Aorta (tissue), 5 donors: ENCODE measurements at places on chromosomes 2 and 18.

- H3K36me3 ChIP-seq, result no peaks in the 10 kb centered on the region
- H3K4me1 ChIP-seq, result no peaks in the 10 kb centered on the region
- H3K4me3 ChIP-seq, result no peak overlapping the region
- no peaks in the 10 kb centered on the region for H3K27me3 ChIP-seq
- DNase-seq, result no peak
Observed at GRCh38 chr2:3005859-3006501, 371.6 kb downstream of the EIPR1 start.

DNA sequence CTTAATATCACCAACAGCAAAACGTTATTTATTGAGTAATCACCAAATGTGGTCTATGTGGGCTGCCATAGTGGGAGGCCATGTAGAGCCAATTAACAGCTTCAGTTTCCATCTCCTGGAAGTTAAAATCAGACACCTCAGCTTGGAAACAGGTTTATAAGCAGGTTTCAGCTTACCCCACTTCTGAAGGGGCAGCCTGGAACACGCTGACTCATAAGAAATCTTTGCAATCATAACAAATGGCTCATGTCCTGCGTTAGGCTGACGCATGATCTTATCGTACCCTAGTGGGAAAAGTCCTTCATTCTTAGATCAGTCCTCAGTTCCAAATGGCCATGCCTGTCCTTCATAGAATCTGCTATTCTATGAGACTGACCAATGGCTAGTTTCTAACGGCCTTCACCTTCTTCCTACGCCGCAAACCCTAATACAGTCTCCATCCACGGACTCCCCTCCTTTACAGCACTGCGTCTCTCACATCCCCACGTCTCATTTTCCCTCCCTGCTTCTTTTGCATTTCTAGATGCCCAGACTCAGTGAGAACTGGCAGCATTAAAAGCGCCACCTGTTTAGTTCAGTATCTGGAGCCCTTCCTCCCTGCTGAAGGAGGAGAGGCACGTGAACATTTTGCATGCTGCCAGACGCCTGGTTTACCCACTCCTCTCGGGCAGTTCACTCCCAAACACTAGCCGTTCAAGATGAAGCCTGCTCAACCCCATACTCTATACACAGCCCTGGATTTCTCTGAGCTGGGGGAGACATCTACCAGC lies 24.2 kb upstream of the BZW1 start:
- no peaks in the 10 kb centered on the region for H3K4me1 ChIP-seq
- H3K4me3 ChIP-seq, result no peak overlapping the region
- H3K36me3 ChIP-seq, result no peaks in the 10 kb centered on the region
- DNase-seq, result no peak

DNA sequence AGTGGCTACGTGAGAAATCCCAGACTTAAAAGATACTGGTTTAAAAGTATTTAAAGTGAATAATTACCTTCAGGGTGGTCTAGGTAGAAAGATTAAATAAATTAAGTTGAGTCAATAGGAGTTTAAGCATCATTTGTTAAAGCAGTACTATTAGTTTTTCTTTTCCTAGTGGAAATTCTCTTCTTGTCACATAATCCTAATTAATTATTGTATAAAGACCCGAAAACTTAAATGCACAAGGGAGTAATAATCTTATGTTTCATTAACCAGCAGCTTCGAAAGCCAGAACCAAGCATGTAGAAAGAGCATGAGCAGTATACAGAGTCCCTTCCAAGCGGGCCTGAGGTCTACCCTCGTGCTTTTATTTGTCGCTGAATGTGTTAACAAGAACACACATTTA lies 90.2 kb upstream of the SKOR2 start:
- DNase-seq, result no peak
- H3K27ac ChIP-seq, result no peak overlapping the region
- no peaks in the 10 kb centered on the region for H3K27me3 ChIP-seq
- no peaks in the 10 kb centered on the region for H3K4me1 ChIP-seq
- no peak overlapping the region for H3K4me3 ChIP-seq

- H3K36me3 ChIP-seq, result peaks cover 3% of the 10 kb centered on the region
- no peak overlapping the region for H3K27ac ChIP-seq
- no peaks in the 10 kb centered on the region for H3K27me3 ChIP-seq
- H3K4me1 ChIP-seq, result no peaks in the 10 kb centered on the region
Observed at GRCh38 chr2:109554758-109555157, 59.0 kb downstream of the SEPTIN10 start.

DNA sequence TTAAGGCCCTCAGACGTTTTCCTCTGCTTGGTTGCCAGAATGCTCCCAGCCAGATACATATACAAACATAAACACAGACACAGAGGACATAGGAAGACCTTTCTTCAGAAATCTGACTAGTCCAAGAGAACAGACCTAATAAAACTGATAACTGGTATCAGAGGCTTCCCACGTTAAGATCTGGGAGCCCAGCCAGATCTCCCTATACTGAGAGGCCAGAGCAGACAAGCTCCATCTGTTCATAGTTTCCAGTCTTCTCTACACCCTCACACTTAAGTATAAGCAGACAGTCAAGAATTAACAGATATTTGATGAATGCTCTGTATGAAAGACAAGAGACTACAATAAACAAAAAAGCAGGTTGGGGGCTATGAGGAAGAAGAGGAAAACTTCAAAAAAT lies 240.5 kb upstream of the CHAC2 start:
- no peak overlapping the region for H3K4me3 ChIP-seq
- H3K36me3 ChIP-seq, result no peaks in the 10 kb centered on the region
- DNase-seq, result no peak
- H3K27me3 ChIP-seq, result no peaks in the 10 kb centered on the region

DNA sequence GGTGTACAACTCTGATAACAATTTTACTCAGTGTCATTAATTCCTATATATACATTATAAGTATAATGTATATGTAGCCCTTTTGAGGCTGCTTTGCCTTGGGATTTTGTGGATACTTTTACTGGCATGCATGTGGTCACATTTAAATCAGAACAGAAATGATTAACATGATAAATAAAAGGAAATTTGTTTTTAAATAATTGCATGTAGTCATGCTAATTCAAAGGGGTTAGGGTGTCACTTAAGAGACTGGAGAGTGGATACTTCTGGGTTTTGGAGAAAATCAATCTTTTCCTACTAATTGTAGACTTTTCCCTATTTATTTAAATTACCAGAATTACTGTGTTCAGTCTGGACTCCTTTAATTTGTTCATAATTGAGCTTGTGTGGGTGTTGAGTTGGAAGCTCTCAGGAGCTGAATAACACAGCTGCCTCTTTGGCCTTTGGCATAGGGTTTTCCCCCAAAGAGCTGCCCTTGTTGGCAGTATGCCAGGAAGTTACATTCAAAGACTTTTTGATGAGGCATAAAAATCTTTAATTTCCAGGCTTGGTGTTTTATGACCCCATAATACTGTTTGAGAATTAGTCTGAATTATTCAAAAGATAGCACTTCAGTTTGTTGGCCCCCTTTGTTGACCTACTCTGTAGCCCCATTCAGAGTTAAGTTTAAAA lies 484.7 kb upstream of the NRP2 start:
- no peaks in the 10 kb centered on the region for H3K36me3 ChIP-seq
- DNase-seq, result no peak
- H3K27ac ChIP-seq, result no peak overlapping the region
- H3K4me3 ChIP-seq, result no peak overlapping the region
- no peaks in the 10 kb centered on the region for H3K4me1 ChIP-seq

- no peak overlapping the region for H3K4me3 ChIP-seq
- H3K36me3 ChIP-seq, result no peaks in the 10 kb centered on the region
- H3K27ac ChIP-seq, result no peak overlapping the region
- H3K4me1 ChIP-seq, result peaks cover 9% of the 10 kb centered on the region
- no peaks in the 10 kb centered on the region for H3K27me3 ChIP-seq
Observed at GRCh38 chr2:152166633-152167032, 8.9 kb downstream of the STAM2 start.

DNA sequence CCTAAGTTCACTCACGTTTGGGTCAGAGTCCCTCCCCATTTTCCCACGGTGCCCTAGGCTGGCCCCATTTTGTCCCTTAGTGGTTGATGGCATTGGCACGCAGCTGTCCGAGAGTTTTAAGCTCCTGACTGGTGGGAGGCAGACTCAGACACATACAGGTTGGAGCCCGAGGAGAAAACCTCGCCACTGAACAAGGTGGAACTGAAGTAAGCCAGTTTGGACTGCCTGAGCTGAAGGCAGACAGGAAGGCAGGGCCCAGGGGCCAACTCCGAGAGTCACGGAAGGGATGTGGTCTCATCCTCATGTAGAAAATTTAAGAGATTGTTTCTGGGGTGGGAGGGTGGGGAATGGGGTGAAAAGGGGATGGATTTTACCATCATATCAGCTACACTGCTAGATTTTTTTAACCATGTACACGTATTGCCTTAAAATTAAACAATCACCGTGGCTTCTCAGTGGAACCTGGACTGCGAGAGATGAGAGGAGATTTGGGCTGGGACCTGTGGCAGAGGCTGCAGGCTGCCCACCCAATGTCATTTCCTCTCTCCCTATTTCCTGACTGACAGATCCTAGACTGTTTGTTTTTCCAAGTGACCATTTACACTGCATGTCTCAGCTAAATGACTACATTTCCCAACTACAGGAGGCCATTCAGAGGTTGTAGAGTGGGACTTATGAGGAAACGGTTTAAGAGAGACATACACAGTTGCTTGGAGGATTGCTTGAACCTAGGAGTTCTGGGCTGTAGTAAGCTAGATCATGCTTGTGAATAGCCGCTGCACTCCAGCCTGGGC lies 19.4 kb upstream of the NMUR1 start:
- no peaks in the 10 kb centered on the region for H3K36me3 ChIP-seq
- H3K4me3 ChIP-seq, result no peak overlapping the region
- no peaks in the 10 kb centered on the region for H3K27me3 ChIP-seq
- DNase-seq, result no peak
- no peak overlapping the region for H3K27ac ChIP-seq

- H3K27ac ChIP-seq, result no peak overlapping the region
- H3K36me3 ChIP-seq, result no peaks in the 10 kb centered on the region
- no peak overlapping the region for H3K4me3 ChIP-seq
- no peaks in the 10 kb centered on the region for H3K4me1 ChIP-seq
- no peaks in the 10 kb centered on the region for H3K27me3 ChIP-seq
Observed at GRCh38 chr2:11437602-11438001, 28.4 kb downstream of the E2F6 start.

DNA sequence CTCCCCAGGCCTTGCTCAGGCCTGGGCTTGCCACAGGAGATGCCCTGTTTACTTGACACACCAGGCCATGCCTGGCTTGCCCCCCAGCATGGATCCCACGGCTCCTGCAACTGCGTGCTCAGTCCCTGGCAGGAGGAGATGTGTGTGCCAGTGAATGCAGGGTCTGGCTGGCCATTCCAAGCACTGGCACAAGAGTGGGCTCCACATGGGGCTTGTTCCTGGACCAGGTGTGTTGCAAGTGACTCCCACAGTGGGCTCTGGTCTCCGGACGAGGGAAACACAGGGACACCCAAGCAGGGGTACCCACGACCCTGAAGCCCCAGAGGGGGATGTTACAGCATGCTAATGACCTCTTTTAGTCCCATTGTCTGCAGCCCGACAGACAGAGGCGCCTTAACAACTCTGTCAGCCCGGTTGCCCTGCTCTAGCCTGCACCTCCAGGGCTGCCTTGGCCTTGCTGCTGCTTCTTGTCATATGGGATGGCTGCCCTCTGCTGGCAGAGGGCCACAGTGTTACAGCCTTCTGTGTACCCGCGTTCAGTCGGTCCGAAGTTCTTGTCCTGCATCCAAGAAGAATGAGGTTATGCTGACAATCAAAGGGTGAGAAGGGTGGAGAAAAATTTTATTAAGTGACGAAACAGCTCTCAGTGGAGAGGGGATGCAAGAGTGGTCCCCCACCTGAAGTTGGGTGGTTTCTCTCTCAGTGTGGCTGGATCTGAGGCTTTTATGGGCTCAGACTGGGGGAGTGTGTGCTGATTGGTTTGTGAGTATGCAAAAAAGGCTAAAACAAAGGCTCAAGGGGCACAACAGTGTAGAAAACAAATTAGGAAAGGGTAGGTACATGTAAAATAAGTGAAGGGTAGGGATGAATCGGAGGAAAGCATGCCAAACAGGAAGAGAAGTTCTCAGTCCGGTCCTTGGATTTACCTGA lies 180.4 kb downstream of the MBD5 start:
- no peak overlapping the region for H3K27ac ChIP-seq
- no peaks in the 10 kb centered on the region for H3K4me1 ChIP-seq
- H3K4me3 ChIP-seq, result no peak overlapping the region
- H3K36me3 ChIP-seq, result no peaks in the 10 kb centered on the region
- peak; percentile 75 for DNase-seq

- H3K4me1 ChIP-seq, result no peaks in the 10 kb centered on the region
- H3K36me3 ChIP-seq, result peaks cover 1% of the 10 kb centered on the region
- H3K27me3 ChIP-seq, result no peaks in the 10 kb centered on the region
- no peak for DNase-seq
Observed at GRCh38 chr2:206836722-206837121, 71.3 kb downstream of the FASTKD2 start.

DNA sequence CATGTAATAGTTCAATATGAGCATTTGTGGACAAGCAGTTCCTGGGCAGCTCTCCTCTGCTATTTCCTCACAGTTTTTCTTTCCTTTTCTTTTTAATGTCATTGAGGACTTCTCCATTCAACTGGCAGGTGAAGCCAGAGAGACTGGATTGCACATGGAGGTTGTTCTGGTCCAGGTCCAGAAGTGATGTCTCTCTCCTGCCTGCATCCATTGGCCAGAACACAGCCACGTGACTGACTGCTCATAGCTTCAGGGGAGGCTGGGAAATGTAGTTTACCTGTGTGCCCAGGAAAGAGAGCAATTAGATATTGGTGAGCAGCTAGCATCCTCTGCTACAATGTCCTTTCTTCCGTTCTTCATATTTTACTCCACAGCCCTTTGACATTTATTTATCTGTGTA lies 20.2 kb upstream of the ADAM23 start:
- H3K36me3 ChIP-seq, result no peaks in the 10 kb centered on the region
- peaks cover 2% of the 10 kb centered on the region for H3K4me1 ChIP-seq
- H3K27me3 ChIP-seq, result no peaks in the 10 kb centered on the region
- H3K27ac ChIP-seq, result no peak overlapping the region
- no peak overlapping the region for H3K4me3 ChIP-seq

DNA sequence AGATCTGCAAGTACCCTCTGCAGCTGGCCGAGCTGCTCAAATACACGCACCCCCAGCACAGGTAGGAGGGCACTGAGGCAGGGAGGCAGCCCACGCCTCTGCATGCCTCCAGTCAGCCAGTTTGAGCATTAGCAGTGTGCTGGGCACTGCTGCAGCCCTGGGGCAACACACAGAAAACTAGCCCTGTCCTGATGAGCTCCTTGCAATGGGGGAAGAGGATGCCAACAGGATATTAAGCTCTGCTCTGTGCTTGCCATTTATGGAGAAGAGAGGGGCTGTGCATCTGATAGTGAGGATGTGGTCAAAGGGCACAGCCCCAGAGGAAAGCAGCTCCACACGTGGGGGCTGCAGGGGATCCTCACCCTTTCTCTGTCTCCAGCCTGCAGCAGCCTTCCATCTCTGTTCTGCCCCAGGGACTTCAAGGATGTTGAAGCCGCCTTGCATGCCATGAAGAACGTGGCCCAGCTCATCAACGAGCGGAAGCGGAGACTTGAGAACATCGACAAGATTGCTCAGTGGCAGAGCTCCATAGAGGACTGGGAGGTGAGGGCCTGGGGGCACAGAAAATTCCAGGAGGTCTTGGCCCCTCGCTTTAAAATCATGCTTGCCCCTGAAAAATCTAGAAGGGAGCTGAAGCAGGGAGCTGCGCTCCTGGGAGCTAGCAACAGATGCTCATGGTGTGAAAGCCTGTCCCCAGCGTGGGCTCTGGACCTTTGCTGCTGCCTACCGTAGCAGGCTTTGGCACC lies 51.7 kb downstream of the FAM168B start:
- H3K27ac ChIP-seq, result no peak overlapping the region
- H3K27me3 ChIP-seq, result no peaks in the 10 kb centered on the region
- no peaks in the 10 kb centered on the region for H3K4me1 ChIP-seq

GRCh38 chr2:217975626-217976025 lies 27.2 kb downstream of the TNS1 start:
- no peaks in the 10 kb centered on the region for H3K4me1 ChIP-seq
- no peak overlapping the region for H3K4me3 ChIP-seq
- peak; percentile 55 for DNase-seq
- no peak overlapping the region for H3K27ac ChIP-seq
- no peaks in the 10 kb centered on the region for H3K36me3 ChIP-seq
- no peaks in the 10 kb centered on the region for H3K27me3 ChIP-seq
